ENCODE measurements at places on chromosomes 12 and 14.
A peak's percentile ranks its signal among the peaks of the same experiment; 100 is the strongest.

- DNase-seq, result no peak
Observed at GRCh38 chr14:32559048-32559447, 229.9 kb downstream of the AKAP6 start.

GRCh38 chr14:67071506-67071905, 117.7 kb upstream of the GARIN2 start:
- DNase-seq, result no peak

DNA sequence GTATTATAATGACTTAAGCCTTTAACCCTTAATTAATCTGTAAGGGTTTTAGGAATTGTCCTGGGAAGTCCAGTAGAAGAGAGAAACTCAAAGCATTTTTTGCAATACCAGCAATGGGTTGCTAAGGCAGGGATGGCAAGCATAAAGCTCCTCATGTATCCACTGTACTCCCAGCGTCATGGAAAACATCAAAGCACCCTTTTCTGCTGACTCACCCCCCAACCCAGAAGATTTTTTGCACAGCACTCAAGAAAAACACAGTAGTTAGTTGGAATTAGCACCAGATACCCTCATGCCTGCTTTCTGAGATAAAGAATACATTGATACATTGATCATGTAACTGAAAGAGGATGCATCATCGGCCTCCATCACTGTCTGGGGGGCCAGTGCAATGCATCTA, 199.1 kb upstream of the CNOT2 start:
- DNase-seq, result no peak

DNA sequence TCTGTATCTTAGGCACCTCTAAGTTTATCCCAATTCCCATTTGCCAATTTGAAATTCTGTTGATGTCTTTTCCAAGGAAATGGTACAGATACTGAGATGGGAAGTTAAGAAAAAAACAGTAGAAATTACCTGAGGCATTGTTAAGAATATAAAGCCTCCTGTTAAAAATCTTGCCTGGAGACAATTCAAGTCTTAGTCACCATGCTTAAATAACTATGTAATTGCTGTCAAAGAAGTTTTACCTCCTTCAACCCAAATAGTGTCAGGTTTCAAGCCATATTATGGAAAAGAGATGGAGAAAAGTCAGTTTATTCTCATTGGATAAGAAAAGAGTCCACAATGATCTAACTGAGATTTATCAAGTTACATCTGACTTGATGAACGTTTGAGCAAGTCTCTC, 974.7 kb downstream of the GALC start:
- DNase-seq, result no peak

- no peak for DNase-seq
Observed at GRCh38 chr12:92259696-92260251, 114.1 kb upstream of the BTG1 start.

GRCh38 chr14:37587881-37588666, 7.0 kb downstream of the FOXA1 start:
- DNase-seq, result no peak

DNA sequence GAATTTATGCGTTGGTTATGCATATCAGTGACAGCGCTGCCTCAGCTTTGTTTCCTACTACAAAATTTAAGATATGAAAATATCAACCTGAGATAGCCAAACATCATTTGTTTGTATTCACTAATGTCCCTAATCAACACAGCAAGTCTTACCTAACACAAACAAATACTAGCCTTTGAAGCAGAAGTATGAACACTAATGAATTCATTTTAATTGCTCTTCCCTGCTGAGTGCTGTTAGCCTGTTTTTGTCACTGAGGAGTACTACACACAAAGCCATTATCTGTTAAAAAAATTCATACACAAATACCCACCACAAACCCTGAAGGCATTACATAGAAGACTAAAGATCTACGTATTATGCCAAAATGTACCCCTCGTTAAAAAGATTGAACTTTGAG, 150.8 kb downstream of the HELB start:
- DNase-seq, result no peak

GRCh38 chr12:104331376-104331775, 27.8 kb downstream of the EID3 start:
- no peak for DNase-seq

- peak; percentile 98 for DNase-seq
Observed at GRCh38 chr14:79044894-79045624, 874.9 kb downstream of the NRXN3 start.

GRCh38 chr14:84885061-84885460, 644.9 kb upstream of the FLRT2 start:
- DNase-seq, result no peak

DNA sequence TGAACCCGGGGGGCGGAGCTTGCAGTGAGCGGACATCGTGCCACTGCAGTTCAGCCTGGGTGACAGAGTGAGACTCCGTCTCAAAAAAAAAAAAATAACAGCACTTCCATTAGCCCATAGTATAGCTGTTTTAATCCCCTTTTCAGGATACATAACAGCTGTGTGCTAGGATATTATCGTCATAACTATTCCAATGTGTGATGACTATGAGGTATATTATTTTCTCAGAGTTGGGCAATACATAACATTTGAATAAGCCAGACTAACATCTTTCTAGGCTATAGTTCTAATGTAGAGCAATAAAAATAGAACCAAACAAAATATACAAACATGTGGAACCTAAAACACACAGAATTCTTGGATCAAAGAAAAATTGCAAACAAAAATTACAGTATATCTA, 57.1 kb downstream of the MARK3 start:
- no peak for DNase-seq

- no peak for DNase-seq
Observed at GRCh38 chr14:36067428-36068187, 108.9 kb downstream of the PTCSC3 start.

DNA sequence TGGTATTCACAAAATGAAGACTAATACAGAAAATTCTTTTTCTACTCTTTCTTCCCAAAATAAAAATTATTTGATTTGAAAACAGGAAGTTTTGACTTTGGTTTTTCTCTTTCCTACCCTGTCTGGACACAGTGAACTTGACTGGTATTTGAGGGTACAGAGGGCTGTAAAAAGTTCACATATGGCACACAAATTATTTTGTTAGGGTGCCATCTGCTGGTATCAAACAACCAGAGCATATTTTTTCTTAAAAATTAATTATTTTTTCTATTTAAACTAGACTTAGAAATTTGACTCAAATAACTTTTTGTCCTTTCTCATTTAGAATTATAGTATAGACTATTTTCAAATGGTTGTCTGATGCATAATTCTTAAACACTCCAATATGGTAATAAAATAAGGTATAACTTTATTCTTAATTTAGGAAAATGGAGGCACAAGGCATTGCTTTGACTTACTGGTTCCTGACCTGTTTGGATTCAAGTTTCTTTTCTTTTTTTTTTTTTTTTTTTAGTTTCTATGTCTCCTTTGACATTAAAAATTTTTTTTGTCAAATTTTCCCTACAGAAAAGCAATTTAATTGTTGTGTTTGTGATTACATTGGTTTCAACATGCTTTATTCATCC, 390.6 kb downstream of the PRKD1 start:
- no peak for DNase-seq

- no peak for DNase-seq
Observed at GRCh38 chr12:132847363-132848356, 19.0 kb upstream of the GOLGA3 start.

GRCh38 chr12:29653286-29653685, 130.5 kb downstream of the TMTC1 start:
- DNase-seq, result no peak

DNA sequence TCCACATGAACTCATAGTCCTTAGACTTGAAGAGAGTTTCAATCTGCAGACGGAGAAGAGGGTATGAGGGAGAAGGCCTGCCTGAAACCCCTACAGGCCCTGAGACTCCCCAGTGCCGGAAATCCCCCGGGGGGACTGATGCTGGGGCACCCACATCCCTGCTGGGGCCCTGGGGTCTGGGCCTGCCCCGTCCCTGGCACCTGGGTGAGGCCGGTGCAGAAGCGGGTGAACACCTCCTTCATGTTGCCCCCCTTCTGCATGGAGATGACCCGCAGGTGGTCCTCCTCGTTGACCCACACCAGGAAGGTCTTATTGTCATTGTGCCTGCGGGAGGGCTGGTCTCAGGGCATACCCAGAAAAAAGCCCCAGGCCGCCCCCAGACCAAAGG, 2.4 kb downstream of the CKB start:
- DNase-seq, result no peak

DNA sequence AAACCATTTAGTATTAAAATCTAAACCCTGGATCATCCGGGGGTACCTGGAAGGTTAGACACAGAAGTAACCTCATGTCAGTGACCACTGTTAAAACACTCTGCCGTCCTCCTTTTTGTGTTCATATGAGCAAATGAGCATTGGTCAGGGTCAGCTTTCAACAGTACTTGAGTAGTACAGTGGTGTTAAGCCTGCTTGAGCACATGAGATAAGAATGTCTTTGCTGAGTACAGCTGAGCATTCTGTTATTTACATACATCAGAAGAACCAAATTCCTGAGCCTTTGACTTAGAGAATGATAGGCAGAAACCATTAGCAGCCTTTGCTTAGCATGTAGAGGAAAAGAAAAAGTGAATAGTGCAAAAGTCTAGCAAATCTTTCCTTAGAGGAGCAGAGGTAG, 38.6 kb upstream of the LRTM2 start:
- no peak for DNase-seq

GRCh38 chr12:119556854-119557253, 36.7 kb upstream of the TMEM233 start:
- DNase-seq, result no peak

DNA sequence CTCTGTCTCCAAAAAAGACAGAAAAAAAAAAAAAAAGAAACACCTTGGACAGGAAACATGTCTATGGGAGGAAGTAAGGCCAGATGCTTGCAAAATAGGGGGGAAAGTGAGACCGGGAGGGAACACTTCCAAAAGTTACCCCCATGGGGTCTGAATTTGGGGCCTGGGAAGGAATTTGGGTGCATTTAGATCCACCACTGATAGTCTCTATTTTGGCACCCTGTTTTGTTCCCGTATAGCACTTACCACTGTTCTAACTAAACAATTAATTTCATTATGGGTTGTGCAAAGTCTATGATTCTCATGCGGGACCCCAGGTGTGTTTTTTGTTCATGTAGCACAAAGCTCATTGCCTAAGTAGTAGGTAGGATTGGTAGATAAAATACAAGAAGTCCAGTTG, 1.4 kb upstream of the MLEC start:
- no peak for DNase-seq

GRCh38 chr14:102544747-102545460, 35.3 kb upstream of the ANKRD9 start:
- no peak for DNase-seq

DNA sequence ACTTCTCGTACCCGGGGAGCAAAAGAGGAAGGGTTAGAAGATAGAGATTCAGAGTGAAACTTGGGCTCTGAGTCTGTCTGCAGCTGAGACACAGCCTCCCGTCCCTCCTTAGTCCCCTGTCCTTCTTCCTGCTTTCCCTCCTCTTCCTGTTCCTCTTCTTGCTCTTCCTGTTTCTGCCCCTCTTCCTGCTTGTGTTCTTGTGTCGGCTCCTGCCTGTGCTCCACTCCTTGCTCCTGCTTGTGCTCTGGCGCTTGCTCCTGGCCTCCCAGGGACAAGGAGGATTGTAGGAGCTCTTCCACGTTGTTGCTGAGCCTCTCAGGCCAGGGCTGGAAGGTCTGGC, 3.0 kb downstream of the ACRBP start:
- DNase-seq, result no peak

GRCh38 chr12:118436002-118436730, 59.8 kb downstream of the SUDS3 start:
- DNase-seq, result no peak

- no peak for DNase-seq
Observed at GRCh38 chr14:59356767-59357166, 108.4 kb downstream of the GPR135 start.

DNA sequence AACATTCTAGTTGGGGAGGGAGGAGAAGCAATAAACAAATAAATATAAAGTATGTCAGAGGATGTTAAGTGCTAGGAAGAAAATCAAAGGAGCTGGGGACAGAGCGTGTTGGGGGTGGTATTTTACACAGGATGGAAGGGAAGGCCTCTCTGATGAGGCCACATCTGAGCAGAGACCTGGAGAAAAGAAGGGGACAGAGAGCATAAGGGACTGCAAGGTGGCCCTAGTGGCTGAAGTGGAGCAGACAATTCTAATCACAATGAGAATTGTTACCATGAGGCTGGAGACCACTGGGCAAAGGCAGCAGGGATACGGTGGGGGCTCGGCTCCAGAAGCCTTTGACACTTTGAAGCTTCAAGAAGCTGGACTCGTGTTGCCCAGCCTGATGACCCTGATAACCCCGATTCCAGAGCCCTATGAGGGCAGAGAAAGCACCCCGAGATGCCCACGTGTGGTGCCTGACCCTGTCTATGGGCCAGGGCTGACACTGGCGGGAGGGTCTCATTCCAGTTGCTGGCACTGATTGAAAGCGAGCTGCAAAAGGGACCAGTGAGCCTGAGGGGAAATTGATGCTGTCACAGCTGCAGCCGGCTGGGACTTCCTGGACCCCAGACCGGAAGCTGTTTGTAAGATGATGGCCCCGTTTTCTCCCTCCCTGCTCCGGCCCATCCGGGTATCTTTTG, 169.1 kb downstream of the RBM19 start:
- no peak for DNase-seq

GRCh38 chr12:49983892-49984291, 11.1 kb downstream of the AQP6 start:
- DNase-seq, result no peak

GRCh38 chr14:65972346-65972870, 513.8 kb upstream of the CCDC196 start:
- no peak for DNase-seq

All from epithelial cell of prostate (primary cell).